Retina (tissue), 1 donor: ENCODE measurements at places on chromosomes 2 and 18.

DNA sequence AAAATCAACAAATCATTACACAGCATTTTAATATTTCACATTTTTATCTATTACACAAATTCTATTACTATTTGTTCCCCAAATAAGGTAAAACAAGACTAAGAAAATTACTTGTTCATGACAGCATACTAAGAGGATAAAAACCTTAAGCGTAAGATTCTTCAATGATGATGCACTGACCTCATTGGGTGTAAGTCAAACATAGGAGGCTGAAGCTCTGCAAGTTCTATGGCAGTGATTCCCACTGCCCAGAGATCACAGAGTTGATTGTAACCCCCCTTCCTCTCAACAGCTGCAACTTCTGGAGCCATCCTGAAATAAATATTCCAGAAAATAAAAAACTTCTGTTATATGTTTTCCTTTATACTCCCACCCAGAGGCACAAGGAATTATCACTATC, 82.2 kb upstream of the CDKL4 start:
- DNase-seq = no peak

GRCh38 chr18:55452123-55452611, 135.8 kb downstream of the TCF4 start:
- DNase-seq = no peak

- no peak for DNase-seq
These were observed 31.4 kb upstream of the CD226 start for GRCh38 chr18:69978732-69979715.

- peak; percentile 83 for DNase-seq
These were observed 1.4 kb upstream of the SMYD5 start for GRCh38 chr2:73212448-73213176.

- no peak for DNase-seq
These were observed 9.2 kb downstream of the NMI start for GRCh38 chr2:151280271-151280670.

DNA sequence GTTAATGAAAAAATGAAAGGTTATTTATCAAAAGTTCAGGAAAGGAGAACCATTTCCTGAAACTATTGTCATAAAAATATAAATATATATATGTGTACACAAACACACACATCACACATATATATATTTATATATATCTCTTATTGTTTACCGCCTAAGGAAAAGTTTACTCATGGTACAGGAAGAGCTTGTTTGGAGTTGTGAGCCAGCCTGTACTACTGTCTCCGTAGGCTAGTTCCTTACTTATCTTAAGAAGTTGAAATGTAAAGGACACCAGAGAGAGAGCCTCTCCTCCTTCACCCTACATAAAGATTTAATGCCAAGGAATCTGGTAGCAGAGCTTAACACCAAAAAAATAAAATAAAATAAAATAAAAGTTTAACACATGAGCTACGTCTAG, 19.6 kb downstream of the DSC1 start:
- no peak for DNase-seq

GRCh38 chr2:56718413-56718812, 534.6 kb downstream of the CCDC85A start:
- DNase-seq = no peak

- no peak for DNase-seq
These were observed 46.2 kb downstream of the MEIS1 start for GRCh38 chr2:66481100-66481549.

- DNase-seq = no peak
These were observed 416.6 kb upstream of the TNP1 start for GRCh38 chr2:217276433-217276832.

DNA sequence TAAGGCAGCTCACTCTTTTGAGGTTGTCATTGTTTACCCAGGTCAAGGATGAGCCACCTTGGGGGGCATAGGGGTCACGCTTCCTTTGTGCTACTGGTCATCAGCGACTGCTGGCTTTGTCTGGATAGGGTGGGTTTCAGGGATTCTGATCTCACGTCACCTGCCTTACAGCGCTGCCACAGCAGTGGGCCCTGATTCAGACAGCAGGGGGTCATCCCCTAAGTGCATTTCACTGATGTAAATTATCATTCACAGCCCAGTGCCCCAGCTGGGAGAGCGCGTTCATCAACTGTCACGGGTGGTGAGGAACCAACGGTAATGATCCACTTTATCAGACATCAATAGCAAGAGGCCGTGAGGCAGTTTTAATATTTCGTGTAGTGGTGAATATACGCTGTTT, 291.2 kb downstream of the NEDD4L start:
- peak; percentile 75 for DNase-seq

GRCh38 chr18:25724121-25724520, 366.3 kb downstream of the SS18 start:
- no peak for DNase-seq

GRCh38 chr2:126307740-126308139, 348.2 kb upstream of the GYPC start:
- DNase-seq = no peak
